ENCODE measurements at places on chromosomes 16 and 17.

- no peak for DNase-seq
These were observed 14.7 kb downstream of the DNAH9 start for GRCh38 chr17:11612956-11613355.

DNA sequence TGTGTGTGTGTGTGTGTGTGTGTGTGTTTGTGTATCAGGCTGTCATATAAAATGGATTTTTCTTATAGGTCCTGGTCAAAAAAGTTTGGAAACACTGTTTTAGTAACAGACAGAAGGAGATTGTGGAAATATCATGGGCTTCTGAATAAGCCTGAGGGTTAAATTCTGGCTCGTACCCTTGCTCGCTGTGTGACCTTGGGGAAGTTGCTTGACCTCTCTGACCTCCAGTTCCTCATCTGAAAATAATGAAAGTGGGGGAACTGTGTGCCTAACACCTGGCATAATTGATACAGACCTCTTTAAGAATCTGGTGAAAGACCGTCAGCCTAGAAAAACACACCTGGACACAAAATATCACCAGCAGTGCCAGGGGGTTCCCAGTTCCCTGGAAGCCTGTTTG, 25.6 kb upstream of the PIK3R6 start:
- DNase-seq: no peak

DNA sequence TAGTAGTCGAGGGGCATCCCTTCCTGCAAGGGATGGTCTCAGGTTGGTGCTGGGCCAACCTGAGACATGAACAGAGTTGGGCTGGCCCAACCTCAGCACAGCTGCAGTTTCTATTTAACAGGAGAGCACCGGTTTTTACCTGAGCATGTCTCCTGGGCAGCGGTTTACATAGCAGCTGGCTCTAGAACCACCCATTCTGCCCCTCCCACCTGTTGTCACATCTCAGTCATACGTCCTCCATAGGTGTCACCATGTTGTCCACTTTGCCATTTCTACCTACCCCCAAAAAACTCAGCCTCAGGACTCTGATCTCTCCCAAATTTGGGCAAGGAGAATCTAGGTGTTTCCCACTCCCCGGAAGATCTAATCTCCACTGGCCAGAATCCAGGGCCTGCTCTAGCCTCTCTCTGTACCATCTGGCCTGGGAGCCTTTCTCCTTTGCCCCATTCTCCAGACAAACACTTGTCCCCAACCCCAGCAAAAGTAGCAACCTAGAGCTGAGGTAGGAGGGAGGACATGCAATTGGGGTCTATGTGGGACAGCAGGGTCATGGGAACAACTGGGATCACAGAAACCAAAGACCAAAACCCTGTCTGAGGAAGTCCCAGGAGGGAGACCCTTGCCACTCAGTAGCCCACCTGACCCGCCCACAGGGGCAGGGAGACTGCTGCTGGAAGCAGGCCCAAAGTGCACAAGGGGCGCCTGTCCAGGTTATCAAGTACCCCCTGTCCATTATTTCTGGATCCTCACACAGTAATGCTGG, 19.1 kb downstream of the ETV4 start:
- DNase-seq: no peak

DNA sequence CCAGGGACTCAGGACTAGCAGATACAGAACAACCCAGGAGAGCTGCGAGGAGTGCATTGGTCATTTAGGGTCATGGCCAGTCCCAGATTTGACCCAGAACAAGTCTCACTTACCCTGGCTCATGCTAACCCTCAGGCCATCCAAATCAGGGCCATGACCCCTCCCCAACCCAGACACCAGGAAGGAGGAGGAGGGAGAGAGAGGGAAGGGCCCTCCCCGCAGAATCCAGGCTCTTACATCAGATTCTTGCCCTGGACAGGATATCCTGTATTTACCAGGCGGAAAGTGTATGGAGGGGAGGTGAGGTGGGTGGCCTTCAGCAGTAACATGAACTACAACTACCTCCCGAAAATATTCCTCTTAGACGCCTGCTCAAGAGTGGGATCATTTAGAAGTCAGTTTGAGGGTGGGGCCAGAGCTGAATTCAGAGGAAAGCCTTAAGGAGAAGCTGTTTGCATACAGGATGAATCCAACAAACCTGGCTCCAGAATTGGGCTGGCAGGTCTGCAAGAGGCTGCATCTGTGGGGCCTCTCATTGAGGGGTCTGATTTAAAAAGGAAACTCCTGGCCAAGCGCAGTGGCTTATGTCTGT, 2.1 kb downstream of the VAT1 start:
- DNase-seq: no peak

- no peak for DNase-seq
These were observed 7.9 kb upstream of the SPHK1 start for GRCh38 chr17:76376318-76377133.

- DNase-seq: no peak
These were observed 14.1 kb downstream of the TTYH2 start for GRCh38 chr17:74227271-74228080.

DNA sequence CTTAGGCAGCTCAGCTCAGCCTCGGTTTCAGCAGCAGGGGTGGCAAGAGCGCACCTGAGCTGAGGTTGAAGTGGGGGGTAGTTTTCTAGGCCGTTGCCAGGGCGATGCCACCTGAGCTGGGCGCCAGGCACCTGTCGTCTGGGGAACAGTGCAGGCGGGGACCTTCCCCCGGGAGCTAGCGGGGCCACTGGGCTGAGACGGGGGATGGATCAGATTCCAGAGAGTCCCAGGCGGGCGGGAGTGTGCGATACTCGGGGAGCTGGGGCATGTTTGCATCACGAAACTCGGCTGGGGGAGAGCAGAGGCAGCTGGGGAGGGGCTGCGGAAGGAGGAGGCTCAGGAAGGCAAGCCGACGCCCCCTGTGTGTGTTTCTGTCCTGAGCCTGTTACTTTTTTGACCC, 477 bp upstream of the CLDN9 start:
- DNase-seq: no peak

DNA sequence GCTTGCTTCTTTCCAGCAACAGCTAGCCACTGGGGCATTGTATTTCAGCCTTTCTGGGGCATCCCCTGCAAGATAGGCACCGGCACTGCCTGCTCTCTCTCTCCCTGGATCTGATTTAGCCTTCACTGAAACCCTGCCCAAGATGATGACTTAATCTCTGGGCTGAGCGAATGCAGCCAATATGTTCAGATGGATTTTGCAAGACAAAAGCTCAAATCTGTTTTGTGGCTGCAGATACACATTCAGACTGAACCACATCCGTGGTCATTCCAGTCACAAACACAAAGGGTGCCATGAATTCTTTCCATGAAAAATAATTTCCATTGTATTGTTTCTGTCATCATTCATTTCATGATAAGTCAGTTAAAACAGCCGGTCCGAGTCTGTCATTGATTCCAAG, 24.2 kb downstream of the SOST start:
- no peak for DNase-seq

GRCh38 chr17:59844884-59845594, 47.7 kb downstream of the TUBD1 start:
- DNase-seq: peak; percentile 45

- no peak for DNase-seq
These were observed 8.3 kb upstream of the HEATR6 start for GRCh38 chr17:60086818-60087591.

DNA sequence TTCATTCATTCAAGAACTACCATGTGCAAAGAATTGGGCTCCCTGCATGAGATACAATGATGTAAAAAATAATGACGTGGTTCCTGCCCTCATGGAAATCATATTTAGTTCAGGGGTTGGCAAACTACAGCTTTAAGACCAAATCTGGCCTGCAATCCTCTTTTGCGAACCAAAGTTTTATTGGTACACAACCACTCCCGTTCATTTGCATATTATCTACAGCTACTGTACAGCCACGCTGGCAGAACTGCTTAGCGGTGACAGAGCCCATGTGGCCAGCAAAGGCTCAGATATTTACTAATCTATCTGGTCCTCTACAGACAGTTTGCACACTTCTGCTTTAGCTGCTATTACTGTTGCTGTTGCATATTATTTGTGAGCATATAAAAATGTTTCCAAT, 167.7 kb downstream of the XYLT1 start:
- DNase-seq: no peak

DNA sequence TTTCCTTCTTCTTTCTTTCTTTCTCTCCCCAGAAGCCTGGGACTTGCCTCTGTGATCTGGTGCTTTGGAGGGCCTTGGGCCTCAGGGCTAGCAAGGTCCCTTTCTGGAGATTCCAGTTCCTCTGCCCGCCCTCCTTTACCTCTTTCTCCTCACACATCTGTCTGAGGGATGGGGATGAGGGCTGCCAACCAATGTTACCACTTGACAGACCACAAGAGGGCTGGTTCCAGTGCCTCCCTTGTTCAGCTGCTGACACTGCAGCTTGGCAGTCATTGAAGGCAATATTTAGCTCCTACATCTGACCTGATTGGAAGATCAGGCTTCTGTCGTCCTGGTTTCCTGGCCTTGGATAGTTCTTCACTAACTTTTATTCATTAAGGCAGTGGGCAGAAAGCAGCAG, 3.6 kb upstream of the ZNF652 start:
- DNase-seq: peak; percentile 62

DNA sequence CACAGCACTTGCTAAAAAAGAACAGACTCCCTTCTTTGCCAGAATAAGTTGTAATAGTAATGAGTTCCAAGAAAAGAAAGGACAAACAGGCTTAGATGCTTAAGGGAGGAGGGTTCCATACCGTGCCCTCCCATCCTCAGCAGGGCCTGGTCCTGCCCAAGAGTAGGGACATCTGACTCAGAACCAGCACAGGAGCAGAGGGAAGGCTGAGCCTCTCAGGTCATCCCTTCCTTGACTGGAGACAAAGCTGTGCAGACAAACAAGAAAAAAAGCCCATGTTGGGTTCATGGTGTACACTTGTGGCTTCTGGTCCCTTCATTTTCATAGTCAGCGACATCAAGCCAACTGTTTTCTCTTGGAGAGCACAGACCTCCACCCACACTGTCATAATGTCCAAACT, 44.2 kb upstream of the NDRG4 start:
- DNase-seq: no peak

DNA sequence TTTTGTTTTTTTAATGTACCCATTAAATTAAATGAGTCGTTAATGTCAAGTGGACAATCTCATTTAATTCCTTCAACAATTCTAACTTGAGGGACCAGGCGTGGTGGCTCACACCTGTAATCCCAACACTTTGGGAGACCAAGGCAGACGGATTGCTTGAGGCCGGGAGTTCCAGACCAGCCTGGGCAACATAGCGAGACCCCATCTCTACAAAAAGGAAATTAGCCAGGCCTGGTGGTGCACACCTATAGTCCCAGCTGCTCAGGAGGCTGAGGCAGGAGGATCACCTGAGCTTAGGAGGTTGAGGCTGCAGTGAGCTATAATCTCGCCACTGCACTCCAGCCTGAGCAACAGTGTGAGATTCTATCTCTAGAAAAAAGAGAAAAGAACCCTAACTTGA, 20.7 kb upstream of the GSG1L start:
- no peak for DNase-seq

DNA sequence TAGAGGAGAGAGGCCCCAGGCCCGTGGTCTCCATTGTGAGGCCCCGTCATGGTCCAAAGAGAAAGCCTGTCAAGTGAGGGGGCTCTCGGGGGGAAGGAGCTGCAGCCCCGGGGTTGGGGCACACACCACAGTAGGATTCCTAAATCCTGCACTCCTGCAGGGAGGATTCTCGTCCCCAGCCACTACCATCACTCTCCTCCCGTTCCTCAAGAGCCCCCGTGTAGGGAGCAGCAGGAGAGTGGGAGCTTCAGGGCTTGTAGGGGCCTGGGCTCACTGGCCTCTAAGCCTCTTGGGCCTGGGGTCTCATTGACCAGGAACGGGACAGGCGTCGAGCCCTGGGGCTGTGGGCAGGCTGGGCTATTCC, 821 bp downstream of the C16orf86 start:
- DNase-seq: no peak

DNA sequence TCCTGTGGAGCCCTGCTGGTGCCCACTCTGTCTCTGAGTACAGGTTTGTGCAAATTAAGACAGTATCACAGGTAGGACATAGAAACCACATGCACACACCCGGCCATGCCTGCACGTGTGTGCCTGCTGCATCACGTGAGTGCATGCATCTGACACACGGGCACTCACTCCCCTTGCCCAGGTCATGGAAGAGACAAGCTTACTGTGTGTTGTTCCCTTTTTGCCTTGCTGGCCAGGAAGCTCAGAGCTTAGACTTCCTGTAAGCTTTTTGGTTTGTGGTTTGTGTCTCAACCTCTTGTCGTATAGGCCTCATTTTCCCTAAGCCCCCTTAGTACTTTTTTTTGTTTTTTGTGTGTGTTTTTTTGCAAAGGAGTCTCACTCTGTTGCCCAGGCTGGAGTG, 25.0 kb downstream of the ZNF469 start:
- no peak for DNase-seq

GRCh38 chr17:79802736-79803420, 6.0 kb upstream of the CBX8 start:
- no peak for DNase-seq

DNA sequence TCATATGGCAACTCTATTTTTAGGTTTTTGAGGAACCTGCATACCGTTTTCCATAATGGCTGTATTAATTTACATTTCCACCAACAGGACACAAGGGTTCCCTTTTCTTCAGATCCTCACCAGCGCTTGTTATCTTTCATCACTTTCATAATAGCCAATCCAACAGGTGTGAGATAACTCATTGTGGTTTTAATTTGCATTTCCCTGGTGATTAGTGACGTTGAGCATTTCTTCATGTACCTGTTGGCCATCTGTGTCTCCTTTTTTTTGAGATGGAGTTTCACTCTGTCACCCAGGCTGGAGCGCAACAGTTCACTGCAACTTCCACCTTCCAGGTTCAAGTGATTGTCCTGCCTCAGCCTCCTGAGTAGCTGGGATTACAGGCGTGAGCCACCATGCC, 36.2 kb upstream of the ABCC3 start:
- no peak for DNase-seq

- no peak for DNase-seq
These were observed 28.9 kb upstream of the ZNF750 start for GRCh38 chr17:82868715-82869131.

DNA sequence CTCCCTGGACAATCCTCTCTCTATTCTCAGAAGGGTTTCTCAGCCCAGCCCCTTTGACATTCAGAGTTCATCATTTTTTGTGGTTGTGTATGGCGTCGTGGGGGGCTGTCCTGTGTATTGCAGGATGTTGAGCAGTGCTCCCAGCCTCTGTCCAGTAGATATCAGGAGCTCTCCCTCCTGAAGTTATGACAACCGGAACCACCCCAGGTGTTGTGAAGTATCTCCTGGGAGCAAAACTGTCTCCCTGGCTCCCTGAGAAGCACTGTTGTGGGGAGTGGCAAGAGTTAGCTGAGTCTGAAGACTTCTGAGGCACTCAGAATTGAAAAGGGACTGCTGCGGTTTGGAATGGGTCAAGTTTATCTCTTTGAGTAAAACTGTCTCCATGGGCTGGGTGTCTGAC, 55.9 kb upstream of the MGAT5B start:
- no peak for DNase-seq

Data from activated CD4-positive, alpha-beta T cell treated with anti-CD3 and anti-CD28 coated beads, Interleukin-10, Interleukin-2, amounts not matched to agents 100 ng/mL and 50 ng/mL, durations not matched to agents 16 hours and 8 hours (primary cell).